ENCODE measurements at places on chromosomes 3 and 15. TPM values are rescaled to one million over a fixed set of nuclear protein-coding genes. Genes with fewer than 3 reads are reported as not detected.

Gene FAM81A
- total RNA-seq: 0.97 TPM

Gene GOLGA8M
- 10.7 TPM for total RNA-seq

- H3K27me3 ChIP-seq: no peaks in the 10 kb centered on the region
- H3K4me3 ChIP-seq: no peak overlapping the region
- no peaks in the 10 kb centered on the region for H3K4me1 ChIP-seq
- no peak overlapping the region for H3K27ac ChIP-seq
- no peak for DNase-seq
Observed at GRCh38 chr3:37973246-37974054, 17.1 kb upstream of the VILL start.

DNA sequence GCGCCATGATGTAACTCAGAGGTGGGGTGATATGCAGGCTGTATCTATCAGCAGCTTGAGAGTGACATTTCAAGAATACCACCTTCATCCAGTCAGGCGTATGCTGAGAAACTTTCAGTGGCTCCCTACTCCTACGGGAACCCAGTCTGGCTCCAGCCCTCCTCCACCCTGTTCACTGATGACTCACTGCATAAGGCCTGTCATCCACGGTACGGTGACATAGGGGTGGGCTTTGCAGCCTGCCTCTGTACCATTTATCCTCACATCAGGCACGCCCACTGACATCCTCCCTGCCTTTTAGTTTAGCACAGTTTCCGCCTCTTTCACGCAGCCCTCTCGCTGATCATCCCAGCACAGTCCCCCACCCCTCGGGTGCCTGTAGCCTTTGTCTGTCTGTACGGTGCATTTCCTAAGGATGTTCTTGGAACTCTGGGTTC lies 11.7 kb downstream of the PXYLP1 start:
- H3K27ac ChIP-seq: no peak overlapping the region
- no peak for DNase-seq
- no peaks in the 10 kb centered on the region for H3K27me3 ChIP-seq

Gene SAMD7
- not detected for total RNA-seq

Gene IQCH
- total RNA-seq: 3.4 TPM

Gene SERPINI2
- total RNA-seq: 0.51 TPM

Gene FOXB1
- not detected for total RNA-seq

DNA sequence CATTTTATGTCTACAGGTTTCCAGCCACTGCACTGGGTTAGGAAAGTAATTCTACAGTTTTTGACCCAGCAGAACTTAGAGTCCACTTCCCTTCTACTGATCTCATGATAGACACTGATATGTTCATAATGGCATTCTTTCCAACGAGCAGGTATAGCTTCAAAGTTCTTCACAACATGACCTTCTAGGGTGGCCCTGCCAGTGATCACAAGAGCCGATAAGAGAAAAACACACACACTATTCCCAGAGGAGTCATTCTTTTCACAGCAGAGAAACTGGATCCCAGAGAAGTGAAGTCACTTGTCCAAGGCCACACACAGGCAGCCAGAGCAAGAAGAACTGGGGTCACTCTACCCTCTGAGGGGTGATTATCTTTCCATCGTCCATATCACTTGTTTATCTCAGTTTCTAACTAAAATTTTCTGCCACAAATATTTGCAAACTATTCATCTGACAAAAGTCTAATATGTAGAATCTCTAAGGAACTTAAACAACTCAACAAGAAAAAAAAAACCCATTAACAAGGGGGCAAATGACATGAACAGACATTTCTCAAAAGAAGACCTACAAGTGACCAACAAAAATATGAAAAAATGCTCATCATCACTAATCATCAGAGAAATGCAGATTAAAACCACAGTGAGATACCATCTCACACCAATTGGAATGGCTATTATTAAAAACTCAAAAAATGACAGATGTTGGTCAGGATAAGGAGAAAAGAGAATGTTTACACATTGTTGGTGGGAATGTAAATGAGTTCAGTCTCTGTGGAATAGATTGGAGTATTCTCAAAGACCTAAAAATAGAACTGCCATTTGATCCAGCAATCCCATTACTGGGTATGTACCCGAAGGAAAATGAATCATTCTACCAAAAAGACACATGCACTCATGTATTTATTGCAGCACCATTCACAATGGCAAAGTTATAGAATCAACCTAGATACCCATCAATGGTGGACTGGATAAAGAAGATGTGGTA lies 31.5 kb downstream of the SPTSSB start:
- no peaks in the 10 kb centered on the region for H3K36me3 ChIP-seq
- no peaks in the 10 kb centered on the region for H3K4me1 ChIP-seq
- H3K4me3 ChIP-seq: no peak overlapping the region
- H3K27ac ChIP-seq: no peak overlapping the region

Gene MITF
- 30.5 TPM for total RNA-seq

DNA sequence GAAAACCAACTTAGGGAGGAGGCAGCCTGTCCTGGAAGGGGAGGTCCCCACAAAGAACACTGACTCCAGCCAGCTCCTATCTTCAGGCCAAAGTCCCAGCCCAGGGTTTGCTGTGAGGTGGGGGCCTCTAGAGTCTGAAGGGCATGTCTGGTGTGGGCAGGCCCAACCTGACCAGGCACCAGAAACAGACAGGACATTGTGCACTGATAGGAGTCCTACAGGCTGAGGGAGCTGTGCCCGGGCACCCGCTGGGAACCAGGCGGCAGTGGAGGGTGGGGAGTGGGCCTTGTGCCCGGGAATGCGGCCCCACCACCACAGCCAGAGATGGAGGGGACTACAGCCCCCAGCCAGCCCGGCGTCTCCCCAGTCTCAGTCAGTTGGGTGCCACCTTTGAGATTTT lies 161.4 kb downstream of the WNT7A start:
- H3K27ac ChIP-seq: no peak overlapping the region
- no peaks in the 10 kb centered on the region for H3K36me3 ChIP-seq
- no peaks in the 10 kb centered on the region for H3K27me3 ChIP-seq
- peak; percentile 43 for DNase-seq
